Stimulated activated CD4-positive, alpha-beta T cell treated with anti-CD3 and anti-CD28 coated beads, Interleukin-15, amount 100 ng/mL, for 1 hour (primary cell): ENCODE measurements at places on chromosomes 3 and 15.

- DNase-seq = no peak
Observed at GRCh38 chr15:78540871-78541743, 863 bp downstream of the PSMA4 start.

DNA sequence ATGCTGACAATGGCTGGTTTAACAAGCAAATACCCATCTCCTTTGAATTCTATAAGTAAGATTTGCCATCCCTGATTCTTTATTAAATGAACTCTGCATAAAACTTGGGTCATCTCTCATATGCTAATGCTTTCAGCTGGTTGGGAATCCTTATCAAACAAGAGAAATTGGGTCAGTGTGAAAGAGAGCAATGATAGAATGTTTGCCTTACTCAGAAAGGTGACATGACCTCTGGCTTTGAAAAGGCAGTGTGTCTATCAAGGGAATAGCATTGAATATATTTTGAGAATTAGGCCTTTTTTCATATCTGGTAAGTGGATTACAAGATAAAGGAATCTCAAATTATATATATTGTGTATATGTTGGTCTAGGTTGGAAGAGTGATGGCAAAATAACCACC, 8.7 kb upstream of the SLC7A14 start:
- no peak for DNase-seq

DNA sequence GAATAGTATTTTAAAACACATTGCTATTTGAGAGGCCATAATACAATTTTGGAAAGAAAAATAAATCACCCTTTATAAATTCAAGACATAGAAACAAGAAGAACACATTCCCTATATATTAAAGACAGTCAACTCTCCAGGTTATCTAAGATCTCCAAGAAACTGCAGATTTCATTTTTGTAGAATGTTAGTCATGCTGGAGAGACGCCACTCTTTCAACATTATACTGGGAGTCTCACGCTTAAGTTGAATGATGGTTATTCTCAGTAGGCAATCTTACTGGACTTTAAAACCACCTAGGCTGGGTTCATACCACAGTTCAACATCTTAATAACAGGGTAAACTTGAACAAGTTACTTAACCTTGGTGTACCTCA, 3.6 kb upstream of the CHRM5 start:
- no peak for DNase-seq

- DNase-seq = no peak
Observed at GRCh38 chr15:47746516-47746915, 29.2 kb downstream of the SEMA6D start.

DNA sequence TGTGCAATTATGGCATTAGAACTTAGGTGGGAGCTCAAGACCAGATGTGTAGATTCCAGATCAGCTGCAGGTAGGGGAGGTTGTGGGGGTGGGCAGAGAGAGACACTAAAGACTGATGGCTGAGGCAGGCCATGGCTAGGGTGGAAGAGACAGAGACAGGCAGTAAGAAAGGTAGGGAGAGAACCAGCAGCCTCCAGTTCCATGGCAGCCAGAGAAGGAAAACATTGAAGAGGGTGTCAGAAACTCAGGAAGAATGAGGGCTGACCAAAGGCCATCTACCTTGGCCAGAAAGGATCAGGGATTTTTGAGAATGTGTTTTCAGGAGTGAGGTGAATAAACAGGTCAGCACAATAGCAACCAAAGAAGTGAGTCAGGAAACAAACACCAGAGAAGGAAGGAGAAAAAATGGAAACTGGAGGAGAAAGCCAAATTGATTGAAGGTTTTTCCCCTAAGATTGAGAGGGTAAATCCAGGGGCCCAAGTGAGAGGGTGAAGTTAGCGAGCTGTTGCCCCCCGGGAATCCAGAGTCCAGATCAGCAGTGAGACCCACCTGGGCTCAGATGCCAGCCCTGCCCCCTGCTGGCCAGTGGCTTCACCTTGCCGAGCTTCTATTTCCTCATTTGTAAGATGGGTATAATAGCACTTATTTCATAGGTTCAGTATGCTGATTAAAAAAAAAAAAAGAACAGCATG, 41.0 kb downstream of the ABHD2 start:
- DNase-seq = peak; percentile 24

GRCh38 chr3:106943071-106943470, 434.2 kb upstream of the CCDC54 start:
- no peak for DNase-seq

GRCh38 chr15:63612300-63612699, 15.1 kb downstream of the FBXL22 start:
- no peak for DNase-seq

DNA sequence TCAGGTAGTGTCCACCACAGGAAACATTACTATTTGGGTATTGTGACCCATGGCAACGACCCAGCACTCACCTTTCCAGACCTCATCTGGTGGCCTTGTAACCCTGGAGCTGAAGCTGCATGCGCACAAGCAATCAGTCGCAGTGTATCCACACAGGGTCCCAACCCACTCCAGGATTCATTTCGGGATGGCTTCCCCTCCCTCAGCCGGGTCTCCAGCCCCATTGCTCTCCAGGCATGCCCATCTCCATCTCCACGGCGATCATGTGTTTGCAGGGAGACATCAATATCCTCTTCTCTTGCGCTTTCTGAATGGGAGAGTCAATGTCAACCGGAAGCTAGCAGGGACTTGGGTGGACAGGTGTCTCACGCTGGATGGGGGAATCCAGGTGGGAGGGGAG, 35.2 kb downstream of the GOLGA6L2 start:
- no peak for DNase-seq

DNA sequence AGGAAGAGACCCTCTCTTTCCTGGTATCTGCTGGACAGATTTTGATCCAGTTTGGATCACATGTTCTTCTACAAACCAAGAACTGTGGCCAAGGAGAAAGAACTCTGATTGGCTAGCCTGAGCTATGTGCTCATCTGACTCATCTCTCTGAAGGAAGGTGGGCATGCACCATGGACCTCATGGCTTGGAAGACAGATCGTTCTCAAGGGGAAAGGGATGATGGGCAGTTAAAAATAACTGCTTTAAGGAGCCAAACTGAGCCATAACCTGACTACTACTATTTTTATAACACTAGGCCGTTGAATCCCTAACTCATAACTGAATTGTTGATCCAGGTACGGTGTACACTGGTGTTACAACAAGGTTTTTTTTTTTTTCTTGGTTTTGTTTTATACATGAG, 112.4 kb downstream of the B3GALNT1 start:
- no peak for DNase-seq

- DNase-seq = no peak
Observed at GRCh38 chr3:149186721-149187120, 34.9 kb downstream of the CP start.

GRCh38 chr15:57705746-57706404, 639 bp upstream of the POLR2M start:
- DNase-seq = no peak

DNA sequence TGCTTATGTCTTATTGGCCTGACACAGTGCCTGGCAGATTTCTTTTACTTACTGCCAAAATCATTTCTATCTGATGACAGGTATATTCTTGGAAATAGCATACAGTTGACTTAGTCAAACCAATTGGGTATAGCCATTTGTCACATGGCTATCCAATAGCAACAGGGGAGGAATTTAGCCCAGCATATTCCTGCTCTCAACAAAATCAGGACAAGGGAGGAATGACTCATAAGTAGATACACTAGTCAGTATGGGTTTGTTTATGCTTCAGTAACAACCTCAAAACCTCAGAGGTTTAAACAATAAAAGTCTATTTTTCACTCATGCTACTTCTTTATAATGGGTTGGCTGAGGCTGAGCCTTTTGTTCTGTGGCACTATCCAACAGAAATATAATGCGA, 38.0 kb upstream of the VILL start:
- DNase-seq = no peak

GRCh38 chr15:64780600-64781156, 5.3 kb upstream of the RBPMS2 start:
- DNase-seq = no peak
